Activated naive CD4-positive, alpha-beta T cell treated with anti-CD3 and anti-CD28 coated beads, Interleukin-2, amount 10 ng/mL, durations not matched to agents 7 days and 5 days (primary cell): ENCODE measurements at places on chromosomes 6 and 20.

GRCh38 chr6:167517254-167517916, 192.5 kb downstream of the TTLL2 start:
- H3K4me1 ChIP-seq, result no peaks in the 10 kb centered on the region
- H3K4me3 ChIP-seq, result no peak overlapping the region
- no peaks in the 10 kb centered on the region for H3K27me3 ChIP-seq
- no peak for DNase-seq
- H3K36me3 ChIP-seq, result no peaks in the 10 kb centered on the region

GRCh38 chr20:25150016-25150415, 45.5 kb upstream of the ENTPD6 start:
- H3K27me3 ChIP-seq, result peaks cover 43% of the 10 kb centered on the region
- H3K36me3 ChIP-seq, result no peaks in the 10 kb centered on the region
- no peak for DNase-seq

DNA sequence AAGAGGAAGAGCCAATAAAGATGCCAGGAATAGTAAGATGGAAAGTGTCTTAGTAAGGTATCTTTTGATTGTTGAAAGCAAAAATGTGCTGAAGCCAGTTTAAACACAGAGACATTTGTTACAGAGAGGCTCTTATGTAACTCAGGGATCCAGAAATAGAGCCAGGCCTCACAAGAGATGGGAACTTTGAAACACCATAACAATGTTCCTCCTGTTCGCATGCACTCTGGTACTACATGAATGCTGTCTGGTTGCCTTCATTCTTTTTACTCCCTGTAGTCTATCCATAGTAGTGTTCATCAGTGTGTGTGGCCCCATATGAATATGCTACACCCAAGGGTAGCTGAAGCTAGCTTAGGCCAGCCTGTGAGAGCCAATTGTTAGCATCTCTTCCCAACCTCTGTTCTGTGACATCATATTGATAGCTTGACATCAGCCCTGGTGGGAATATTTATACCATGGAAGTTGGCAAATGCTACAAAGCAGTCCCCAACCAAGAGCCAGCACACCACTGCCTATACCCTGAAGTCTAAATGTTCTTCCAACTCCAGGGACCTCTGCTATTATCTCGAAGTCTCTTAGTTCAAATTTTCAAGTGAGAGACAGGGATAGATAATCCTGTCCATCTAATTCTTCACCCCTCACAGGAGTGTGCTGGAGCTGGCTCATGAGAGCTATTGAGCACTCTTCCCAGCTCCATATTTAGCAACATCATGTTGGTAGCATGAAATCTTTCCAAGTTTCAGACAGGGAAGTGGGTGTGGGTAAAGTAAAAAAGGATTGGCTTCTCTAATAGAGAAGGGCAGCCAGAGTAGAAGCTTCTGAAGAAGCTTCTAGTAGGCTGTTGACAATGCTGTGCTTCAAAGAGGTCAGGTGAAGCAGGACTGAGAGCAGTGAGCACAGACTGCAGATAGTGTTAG, 7.0 kb downstream of the NDUFAF5 start:
- peaks cover 12% of the 10 kb centered on the region for H3K4me1 ChIP-seq
- H3K36me3 ChIP-seq, result peaks cover 47% of the 10 kb centered on the region
- H3K27ac ChIP-seq, result no peak overlapping the region
- no peak for DNase-seq
- H3K4me3 ChIP-seq, result no peak overlapping the region

GRCh38 chr6:31814677-31815024, 432 bp downstream of the HSPA1L start:
- no peaks in the 10 kb centered on the region for H3K27me3 ChIP-seq
- peak overlapping the region; percentile 92 for H3K4me3 ChIP-seq
- peaks cover 31% of the 10 kb centered on the region for H3K36me3 ChIP-seq
- H3K27ac ChIP-seq, result peak overlapping the region; percentile 91

GRCh38 chr6:73282871-73283270, 19.9 kb upstream of the KHDC1 start:
- no peak overlapping the region for H3K27ac ChIP-seq
- H3K36me3 ChIP-seq, result peaks cover 3% of the 10 kb centered on the region

DNA sequence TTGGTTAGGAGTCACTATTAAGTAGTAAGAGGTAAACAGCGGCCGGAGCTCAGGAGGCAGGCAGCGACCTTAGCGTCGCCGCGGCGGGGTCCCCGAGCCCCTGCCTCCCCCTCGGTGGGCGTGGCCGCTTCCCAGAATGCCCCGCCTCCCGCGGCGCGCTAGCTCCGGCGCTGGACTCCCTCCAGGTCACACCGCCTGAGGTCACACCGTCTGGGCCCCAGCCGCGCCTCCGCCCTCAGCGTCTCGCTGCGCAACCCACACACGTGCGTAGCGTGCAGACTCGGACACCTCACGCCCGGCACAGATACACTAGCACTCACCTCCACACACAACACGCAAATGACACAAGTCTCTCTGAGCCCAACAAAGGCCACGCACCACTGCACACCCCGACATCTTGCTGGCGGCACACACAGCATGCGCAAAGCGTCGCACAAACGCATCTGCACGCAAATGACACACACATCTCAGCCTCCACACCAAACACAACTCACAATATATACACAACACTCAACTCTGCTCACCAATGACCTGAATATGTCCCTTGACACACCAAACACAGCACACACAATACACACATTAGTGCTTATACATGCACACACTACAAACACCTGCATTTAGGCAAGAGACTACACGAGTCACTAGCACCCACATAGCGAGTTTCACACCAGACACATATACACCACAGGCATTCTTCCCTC, 17.6 kb upstream of the CDKN1A start:
- peaks cover 20% of the 10 kb centered on the region for H3K27me3 ChIP-seq
- DNase-seq, result no peak
- no peak overlapping the region for H3K4me3 ChIP-seq
- no peaks in the 10 kb centered on the region for H3K36me3 ChIP-seq
- H3K4me1 ChIP-seq, result peaks cover 21% of the 10 kb centered on the region

- no peak for DNase-seq
- H3K4me1 ChIP-seq, result no peaks in the 10 kb centered on the region
- H3K4me3 ChIP-seq, result no peak overlapping the region
- H3K27ac ChIP-seq, result no peak overlapping the region
- H3K36me3 ChIP-seq, result no peaks in the 10 kb centered on the region
Measured at GRCh38 chr20:11952639-11953038, 34.9 kb downstream of the BTBD3 start.

DNA sequence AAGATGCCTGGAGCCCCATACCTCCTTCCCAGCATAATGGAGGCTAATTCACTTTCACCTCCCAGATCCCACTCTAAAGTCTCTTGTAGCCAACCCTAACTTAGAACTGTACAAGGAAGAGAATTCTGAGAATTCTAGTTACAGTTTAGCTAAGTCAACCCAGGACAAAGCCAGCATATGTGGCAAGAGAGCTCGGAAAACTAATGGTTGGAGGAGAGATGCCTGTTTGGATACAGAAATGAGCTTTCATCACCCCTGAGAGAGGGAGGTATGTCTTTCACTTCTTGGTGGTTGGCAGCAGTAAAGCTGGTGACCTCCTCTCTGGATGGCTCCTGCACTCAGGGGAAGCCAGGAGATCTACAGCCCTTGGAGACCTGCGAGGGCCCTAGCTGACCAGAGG, 252.6 kb upstream of the SUPT3H start:
- no peaks in the 10 kb centered on the region for H3K4me1 ChIP-seq
- no peak overlapping the region for H3K4me3 ChIP-seq
- DNase-seq, result no peak
- H3K27me3 ChIP-seq, result peaks cover 4% of the 10 kb centered on the region
- no peak overlapping the region for H3K27ac ChIP-seq

GRCh38 chr6:36642913-36643817, 35.3 kb upstream of the CDKN1A start:
- no peaks in the 10 kb centered on the region for H3K4me1 ChIP-seq
- no peaks in the 10 kb centered on the region for H3K36me3 ChIP-seq
- no peak overlapping the region for H3K4me3 ChIP-seq

- H3K4me1 ChIP-seq, result no peaks in the 10 kb centered on the region
- no peak overlapping the region for H3K4me3 ChIP-seq
- no peaks in the 10 kb centered on the region for H3K36me3 ChIP-seq
- H3K27ac ChIP-seq, result no peak overlapping the region
Measured at GRCh38 chr6:15829156-15829555, 166.3 kb upstream of the DTNBP1 start.

DNA sequence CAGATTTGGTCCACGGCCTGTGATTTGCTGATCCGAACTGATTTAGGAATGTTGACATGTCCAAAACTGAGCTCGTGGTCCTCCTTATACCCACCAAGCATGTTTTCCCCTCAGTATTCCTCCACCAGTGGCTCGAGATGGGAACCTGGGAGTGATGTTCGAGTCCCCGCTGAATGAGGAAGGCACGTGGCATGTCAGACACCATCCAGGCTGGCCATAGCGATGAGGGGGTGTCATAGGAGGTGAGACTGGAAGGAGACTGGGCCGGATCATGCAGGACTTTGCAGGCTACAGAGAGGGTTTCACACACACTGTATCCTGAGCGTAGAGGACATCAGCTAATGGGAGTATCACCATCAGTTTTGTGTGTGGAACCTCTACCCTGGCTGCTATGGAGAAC, 78.2 kb downstream of the TOX2 start:
- no peak overlapping the region for H3K27ac ChIP-seq
- peaks cover 11% of the 10 kb centered on the region for H3K4me1 ChIP-seq
- H3K4me3 ChIP-seq, result no peak overlapping the region
- no peak for DNase-seq
- peaks cover 4% of the 10 kb centered on the region for H3K36me3 ChIP-seq
